ENCODE measurements at places on chromosomes 7 and 10.

- DNase-seq, result no peak
Measured at GRCh38 chr10:71231206-71231605, 18.8 kb downstream of the UNC5B start.

DNA sequence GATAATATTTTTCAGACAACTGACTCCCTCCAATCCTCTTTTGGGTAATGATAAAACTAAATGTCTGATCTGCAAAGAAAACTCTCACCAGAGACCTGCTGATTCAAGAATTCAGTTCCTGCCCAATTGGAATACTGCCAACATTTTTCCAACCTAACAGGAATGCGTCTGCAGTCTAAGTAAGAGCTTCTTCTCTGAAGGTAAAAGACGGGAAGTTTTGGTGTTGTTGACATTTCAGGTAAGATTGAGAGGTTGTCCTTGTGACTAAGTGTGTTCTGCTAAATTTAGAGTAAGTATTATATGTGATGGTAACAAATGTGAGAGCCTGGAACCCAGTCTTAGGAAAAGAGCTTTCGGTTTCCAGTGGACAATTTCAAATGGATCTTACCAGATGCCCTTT lies 17.6 kb downstream of the IFIT5 start:
- no peak for DNase-seq

GRCh38 chr10:30751678-30752331 lies 122.3 kb upstream of the LYZL2 start:
- DNase-seq, result no peak

DNA sequence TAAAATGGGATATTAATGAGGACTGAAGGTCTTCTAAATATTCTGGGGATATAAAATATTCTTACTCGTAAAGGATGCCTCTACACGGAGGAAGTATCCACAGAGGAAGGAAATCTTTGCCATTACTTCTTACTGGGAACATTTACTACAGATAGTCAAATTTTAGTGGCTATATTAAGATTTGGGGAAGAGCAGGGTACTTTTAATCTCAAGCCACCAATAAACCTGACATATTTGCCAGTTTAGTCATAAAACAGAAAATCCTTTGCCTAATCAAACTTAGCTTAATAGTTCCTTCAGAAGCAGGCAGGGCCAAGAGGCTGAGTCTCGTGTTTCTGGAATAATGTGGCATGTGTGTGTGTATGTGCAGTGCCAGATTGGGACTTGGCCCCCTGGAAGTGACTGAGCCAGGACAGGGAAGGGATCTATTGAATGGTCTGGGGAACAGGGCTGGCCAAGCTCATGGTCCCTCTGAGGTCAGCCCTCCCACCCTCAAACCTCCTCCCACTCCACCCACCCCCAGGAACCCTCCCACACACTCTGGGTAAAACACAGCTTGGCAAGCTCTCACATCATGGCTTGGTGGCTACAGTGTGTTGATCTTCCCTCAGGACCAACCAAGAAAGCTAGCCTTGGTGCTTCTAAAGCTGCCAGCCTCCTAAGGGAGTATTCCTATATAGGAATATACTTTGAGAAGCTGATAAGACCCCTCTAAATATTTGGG lies 1.6 kb upstream of the PIK3CG start:
- no peak for DNase-seq

DNA sequence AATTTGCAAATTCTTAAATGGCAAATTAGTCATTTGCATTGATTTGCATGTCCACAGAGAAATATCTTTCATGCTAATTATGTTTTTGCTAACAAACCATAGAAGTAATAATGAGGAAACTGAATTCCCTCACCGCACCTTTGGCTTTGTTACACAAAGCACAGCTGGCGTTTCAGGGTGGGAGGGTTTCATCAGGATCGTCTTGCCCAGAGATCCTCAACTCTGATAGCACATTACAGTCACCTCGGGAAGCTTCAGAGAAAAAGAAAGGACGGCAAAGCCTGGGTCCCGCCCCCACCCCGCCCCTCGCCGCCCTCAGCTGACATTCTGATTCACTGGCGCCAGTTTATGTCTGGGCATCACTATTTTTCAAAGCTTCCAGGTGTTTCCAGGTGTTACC lies 119.4 kb downstream of the PTPRN2 start:
- no peak for DNase-seq

GRCh38 chr10:100535338-100535714 lies 417 bp upstream of the HIF1AN start:
- DNase-seq, result no peak

- DNase-seq, result no peak
Measured at GRCh38 chr7:40822861-40823260, 688.1 kb downstream of the SUGCT start.

GRCh38 chr10:44864051-44864450 lies 47.1 kb upstream of the TMEM72 start:
- no peak for DNase-seq

- no peak for DNase-seq
Measured at GRCh38 chr7:92953657-92954056, 117.3 kb upstream of the CDK6 start.

DNA sequence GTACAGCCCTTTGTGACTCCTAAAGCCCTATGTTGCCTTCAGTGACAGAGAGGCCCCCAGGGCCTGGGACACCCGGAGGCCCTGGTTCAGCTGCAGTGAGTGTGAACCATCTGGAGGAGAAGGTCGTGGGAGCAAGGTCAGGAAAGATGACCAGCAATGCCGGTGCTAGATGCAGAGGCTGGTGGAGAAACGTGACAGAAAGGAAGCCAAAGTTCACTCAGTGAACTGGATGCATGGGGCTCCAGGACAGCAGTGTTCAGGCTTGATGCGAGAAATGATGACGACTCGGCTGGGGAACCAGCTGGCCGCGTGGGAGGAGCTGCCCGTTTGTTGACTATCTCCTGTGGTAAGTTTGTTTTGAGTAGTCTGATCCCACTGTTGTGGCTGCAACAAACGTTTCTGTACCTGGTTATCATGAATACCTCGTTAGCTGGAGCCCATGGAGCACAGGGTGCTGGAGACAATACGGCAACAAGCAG lies 54.1 kb upstream of the MKRN1 start:
- DNase-seq, result no peak

DNA sequence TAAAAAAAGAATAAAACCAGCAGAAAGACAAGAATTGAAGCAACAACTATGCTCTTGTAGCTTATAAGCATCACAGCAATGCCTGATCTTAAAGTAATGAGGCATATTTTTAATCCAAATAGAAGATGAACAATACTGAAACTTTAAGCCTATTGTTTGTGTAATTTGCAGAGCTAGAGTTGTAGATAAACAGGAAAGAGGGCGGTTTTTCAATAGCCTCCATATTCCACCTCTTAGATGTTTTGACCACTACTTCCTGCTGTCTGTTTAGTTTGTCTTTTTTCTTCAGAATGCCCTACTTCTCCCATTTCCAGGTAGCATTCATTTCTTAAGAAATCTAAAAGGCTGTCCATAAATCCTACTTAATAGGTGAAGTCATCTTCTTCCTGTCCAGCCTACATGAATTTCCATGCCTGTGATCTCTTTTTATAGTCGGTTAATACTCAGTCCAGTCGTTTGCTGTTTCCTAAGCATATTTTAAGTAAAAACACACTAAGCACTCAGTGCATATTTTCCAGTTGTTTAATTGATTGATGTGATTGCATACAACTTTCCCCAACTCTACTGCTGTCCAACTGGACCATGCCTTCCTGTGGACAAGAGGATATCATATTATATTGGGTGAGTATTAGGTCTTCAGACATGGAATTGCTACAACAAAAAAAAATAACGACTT lies 308.1 kb downstream of the TFEC start:
- no peak for DNase-seq

GRCh38 chr10:15585303-15585715 lies 134.4 kb downstream of the ITGA8 start:
- DNase-seq, result peak; percentile 11

- DNase-seq, result no peak
Measured at GRCh38 chr7:158111049-158111751, 476.4 kb downstream of the PTPRN2 start.

DNA sequence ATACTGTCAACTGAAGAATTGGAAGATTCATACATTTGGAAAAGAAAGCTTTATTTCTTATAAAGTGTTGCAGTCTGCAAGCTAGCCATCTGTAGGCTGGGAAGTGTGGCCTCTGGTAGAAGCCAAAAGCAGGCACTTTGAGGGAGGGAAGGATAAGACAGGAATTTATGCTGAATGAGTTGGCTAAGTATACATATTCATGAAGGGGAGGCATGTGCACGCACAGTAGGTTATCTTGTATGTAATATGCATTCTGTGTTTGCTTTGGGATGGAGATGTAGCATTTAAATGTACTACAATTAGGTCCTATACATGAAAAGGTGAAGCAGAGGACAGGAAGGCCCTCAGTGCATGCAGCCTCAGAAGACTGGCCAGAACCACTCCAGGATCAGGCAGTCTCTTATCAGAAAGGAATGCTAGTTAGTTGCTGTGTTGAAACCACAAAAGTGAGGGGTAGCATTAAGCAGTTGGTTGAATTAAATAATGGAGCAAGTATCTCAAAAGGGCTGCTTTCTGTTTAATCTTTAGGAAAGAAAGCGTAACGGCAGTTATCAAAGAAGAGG lies 40.9 kb downstream of the MYO3A start:
- DNase-seq, result no peak

GRCh38 chr10:34656661-34657060 lies 158.4 kb downstream of the PARD3 start:
- no peak for DNase-seq

Measured in NCI-H1930 (cell line).